Fibroblast of the aortic adventitia (primary cell): ENCODE measurements at places on chromosomes 7 and 10. TPM values are rescaled to one million over a fixed set of nuclear protein-coding genes. Genes with fewer than 3 reads are reported as not detected.

The CYP26A1 gene
- total RNA-seq = not detected in 2 replicates

The COL1A2 gene
- total RNA-seq = 4,453 and 32,213 TPM in 2 replicates

The PON3 gene
- 0.82 TPM in 1 of 2 replicates, not detected in the other for total RNA-seq

The ZNF239 gene
- 1.8 and 6.6 TPM in 2 replicates for total RNA-seq

The TAS2R41 gene
- 0.09 TPM in 1 of 2 replicates, not detected in the other for total RNA-seq
